Stimulated activated CD8-positive, alpha-beta memory T cell treated with anti-CD3 and anti-CD28 coated beads, Interleukin-4, amount 100 ng/mL, for 48 hours (primary cell): ENCODE measurements at places on chromosomes 3 and 15.
A peak's percentile ranks its signal among the peaks of the same experiment; 100 is the strongest.

DNA sequence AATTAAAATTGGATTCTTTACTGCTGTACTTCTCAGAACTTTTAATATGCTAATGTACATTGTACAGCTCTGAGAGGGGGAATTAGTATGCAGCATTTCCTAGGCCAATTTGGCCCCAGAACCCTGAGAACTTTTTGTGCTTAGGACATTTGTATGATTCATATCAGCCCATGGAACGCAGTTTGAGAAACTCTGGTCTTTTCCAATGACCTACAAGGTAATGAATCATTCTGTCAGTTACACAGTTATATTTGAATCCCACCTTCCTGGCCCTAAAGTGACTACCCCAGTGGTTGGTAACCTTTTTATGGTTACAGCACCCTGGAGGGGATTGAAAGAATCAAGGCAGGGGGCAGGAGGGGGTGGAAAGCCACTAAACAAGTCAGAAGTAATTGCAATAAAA, 25.6 kb upstream of the KBTBD12 start:
- DNase-seq: no peak

DNA sequence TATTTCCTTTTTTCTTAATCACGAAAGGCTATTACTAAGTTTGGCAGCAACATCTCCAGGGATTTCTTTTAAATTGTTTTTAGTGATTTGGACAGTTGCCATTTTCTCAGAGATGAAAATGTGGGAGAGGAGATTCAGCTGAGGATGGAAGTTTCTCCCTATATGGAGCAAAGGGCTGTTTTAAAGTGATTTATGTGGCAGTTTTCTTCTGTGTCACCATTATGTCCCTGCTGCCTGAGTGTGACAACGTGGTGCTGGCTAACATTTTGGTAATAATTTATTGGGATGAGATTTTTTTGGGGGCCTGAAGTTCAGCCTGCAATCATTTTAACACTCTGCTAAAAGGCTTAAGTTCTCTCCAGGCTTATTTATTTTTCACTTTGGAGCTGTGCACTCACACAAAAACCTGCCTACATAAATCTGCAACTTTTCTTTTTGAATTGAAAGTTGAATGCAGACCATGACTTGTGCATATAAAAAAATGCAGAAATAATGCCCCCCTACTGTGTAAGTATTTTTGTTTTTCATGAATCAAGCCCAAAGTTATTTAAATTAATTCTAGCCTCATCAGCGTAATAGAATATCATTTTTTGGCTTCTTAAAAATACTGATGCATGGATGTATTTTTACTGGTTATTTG, 210.9 kb downstream of the ZIC1 start:
- no peak for DNase-seq

GRCh38 chr3:134485075-134485717, 589 bp downstream of the ANAPC13 start:
- DNase-seq: peak; percentile 35

GRCh38 chr15:61376961-61377360, 147.9 kb upstream of the RORA start:
- no peak for DNase-seq

DNA sequence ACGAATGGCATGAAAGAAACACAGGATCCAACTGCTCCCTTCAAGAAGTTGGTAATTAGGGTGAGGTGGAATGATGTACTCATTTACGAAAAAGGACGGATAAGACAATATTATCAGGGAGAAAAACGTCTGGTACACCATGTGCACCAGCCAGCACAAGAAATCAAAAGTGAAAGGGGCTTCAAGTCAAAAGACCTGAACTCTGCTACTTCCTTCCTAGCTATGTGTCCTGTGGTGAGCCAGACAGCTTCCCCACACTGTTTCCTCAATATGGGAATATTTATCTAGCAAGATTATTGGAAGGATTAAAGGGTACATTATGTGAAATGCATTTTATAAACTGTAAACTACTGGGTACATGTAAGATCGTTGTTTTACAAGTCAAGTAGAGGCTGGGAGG, 33.9 kb downstream of the RAB27A start:
- DNase-seq: no peak

GRCh38 chr15:89728254-89728653, 22.8 kb downstream of the MESP1 start:
- DNase-seq: no peak

- DNase-seq: no peak
Observed at GRCh38 chr3:96106701-96107100, 707.7 kb upstream of the EPHA6 start.

DNA sequence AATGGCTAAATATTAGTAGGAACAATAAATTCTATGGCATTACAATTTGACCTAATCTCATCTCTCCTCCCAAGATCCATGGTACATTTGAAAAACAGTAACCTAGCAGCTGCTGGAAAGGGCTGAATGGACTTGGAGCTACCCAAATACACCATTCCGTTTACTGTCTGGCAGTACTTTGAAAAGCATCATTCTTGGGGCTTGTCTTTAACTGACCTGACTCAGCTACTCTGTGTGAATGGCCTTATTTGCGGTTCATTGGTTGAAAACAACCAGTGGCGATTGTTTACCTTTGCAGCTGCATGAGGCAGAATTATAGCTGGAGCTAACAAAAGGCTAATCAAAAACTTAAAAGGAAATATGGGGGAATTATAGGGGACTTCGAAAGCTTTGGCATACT, 311.2 kb upstream of the MCTP2 start:
- no peak for DNase-seq

GRCh38 chr15:84598250-84598649, 2.6 kb upstream of the ZSCAN2 start:
- no peak for DNase-seq

DNA sequence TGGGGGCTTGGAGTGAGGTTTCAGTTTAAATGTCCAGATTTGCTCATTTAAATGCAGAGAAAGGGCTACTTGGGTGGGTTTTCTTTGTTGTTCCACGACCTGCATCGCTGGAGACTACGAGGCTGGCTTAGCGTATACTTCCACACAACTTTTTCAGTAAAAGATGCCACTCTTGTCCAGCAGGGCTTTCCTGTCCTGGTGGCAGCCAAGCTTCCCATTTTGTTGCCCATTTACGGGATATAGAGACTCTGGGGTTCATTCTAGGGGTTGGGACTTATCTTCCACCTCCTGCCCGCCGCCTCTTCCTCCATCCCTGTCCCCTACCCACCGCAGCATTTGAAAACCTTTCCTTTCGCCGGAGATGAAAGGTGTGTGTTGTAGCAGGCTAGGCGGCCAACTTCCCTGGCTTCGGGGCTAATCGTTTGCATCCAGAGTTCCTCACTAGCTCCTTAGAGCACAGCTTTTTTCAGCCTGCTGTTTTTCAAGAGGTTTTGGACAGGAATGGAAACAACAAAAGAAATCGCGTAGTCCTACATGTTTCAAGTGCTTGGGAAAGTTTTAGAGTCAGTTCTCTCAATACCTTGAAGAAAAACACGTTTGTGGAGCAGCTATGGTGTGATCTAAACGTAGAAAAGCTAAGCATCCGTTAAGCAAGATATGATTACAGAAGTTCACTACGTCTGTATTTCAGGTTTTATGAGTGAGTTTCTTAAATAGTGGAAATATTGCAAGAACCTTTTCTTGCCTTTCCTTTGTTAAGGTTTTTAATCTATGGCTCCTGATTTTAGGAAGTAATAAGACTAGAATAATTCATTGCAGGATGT, 843 bp downstream of the CHRNA5 start:
- no peak for DNase-seq

DNA sequence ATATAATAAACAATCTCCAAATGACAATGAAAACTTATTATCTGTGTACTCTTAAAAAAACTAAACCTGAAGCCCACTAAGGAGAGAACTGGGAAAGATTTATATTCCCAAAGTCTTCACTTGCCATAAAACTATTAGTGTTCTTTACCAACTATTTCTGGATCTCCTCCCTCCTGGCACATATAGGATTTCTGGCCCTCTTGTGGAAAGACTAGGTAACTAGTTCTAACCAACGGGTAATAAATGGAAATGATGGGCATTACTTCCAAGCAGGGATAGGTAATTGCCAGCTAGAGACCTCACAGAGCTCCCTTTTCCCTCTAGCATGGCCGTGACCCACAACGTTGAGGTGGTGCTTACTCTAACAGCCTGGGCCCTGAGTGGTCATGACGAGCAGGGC, 110.1 kb downstream of the DNAH12 start:
- no peak for DNase-seq

- DNase-seq: no peak
Observed at GRCh38 chr15:99486371-99487336, 79.1 kb upstream of the MEF2A start.

DNA sequence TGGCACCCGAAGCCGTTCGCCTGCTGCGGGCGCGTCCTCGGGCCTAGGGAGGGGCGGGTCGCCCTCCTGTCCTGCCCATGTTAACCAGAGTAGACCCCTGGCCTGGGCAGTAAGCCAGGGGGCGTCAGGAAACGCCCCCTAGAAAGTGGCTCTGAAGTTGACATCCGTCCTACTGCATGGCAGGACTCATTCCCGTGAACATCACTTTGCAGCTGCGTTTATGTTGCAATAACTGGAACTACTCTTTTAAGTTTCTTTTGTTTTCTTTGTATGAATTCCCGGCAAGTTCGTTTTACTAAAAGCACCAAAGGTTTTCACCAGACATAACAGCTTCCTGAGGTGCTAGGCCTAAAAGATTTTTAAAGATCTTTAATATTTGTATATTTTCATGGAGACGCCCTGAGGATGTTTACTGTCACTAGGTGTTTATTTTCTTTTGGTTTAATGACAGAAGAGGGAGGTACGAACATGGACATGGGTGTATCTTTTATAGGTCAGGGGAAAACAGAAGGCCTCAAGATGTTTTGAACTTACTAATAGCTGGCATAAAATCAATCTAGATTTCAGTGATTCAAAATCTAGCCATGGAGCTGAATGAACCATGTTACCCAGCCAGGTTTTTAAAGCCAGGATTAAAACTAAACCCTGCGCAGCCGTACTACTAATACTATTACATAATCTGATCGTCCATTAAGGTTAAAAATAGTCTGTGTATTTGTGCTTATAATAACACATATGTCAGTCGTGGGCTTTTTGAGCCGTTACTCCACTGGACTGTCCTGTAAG, 1.0 kb downstream of the C15orf61 start:
- no peak for DNase-seq

DNA sequence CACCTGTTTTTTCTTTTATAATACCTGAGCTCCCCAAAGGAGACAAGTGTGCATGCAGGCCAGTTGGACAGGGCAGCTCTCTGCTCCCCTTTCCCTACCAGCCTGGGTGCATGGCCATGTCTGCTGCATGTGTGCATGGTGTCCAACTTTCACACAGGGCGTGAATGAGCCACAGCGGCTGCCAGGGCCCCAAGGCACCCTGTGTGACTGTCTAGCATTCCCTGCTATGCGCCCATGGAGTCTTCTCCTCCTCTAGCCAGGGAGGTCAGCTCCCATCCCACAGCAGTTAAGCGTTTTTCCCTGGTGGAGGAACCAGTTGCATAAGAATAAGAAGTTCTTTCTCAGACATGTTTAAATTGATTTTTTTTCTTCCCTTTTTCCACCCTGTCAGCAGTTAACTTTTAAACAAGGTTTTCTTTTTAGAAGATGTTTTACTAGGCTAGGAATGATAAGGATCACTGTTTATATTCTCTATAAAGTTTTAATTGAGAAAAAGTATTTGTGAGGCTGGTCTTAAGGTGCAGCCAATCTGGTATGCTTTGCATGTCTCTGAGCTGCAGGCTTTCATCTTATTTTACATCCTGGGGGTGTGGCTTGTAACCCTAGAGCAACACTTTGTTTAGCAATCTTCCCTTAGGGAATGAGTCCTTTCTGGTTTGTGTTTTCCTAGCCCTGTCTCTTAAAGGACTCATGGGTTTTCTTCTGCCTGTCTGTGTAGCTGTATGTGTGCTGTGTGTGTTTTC, 20.5 kb upstream of the OR5H1 start:
- no peak for DNase-seq

- DNase-seq: no peak
Observed at GRCh38 chr3:44958386-44958785, 17.6 kb downstream of the ZDHHC3 start.

DNA sequence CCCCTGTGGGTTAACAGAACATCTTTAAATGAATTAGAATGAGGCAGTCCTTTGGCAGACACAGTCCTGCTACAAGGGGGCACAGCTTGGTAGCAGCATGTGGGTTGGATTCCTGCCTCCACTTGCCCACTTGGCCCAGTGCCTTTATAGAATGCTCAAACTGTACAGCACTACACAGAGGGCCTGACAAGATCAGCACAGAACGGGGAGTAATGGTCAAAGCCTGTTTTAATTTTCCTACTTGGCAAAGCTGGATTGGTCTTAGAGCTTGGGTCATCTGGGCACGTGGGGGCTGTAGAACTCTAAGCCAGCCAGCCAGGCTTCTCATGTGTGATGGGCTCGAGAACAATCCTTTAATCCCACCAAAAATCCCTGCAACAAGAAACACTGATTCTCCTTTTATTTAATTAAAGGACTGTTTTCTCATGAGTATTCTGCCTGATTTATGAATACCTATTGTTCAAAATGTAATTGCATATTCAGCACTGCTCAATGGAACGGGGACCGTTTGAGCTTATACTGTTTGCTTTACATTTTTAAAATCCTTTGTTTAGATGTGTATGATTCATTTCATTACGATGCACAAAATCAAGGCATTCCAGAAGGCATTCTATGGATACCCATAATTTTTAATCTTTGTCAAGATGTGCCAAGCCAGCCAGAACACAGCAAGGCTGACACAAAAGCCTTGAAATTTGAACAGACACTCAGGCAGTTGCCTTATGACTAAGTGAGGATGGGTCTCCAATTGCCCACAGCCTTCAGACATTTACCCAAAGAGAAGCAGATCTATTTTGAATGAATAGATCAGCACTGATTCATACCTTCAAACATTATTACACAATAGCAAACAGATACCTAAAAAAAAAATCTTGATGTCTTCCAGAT, 249.3 kb upstream of the TGFBR2 start:
- no peak for DNase-seq

GRCh38 chr3:43995547-43996378, 245.9 kb upstream of the TOPAZ1 start:
- DNase-seq: peak; percentile 33

GRCh38 chr15:58369261-58369701, 62.5 kb upstream of the LIPC start:
- DNase-seq: no peak

DNA sequence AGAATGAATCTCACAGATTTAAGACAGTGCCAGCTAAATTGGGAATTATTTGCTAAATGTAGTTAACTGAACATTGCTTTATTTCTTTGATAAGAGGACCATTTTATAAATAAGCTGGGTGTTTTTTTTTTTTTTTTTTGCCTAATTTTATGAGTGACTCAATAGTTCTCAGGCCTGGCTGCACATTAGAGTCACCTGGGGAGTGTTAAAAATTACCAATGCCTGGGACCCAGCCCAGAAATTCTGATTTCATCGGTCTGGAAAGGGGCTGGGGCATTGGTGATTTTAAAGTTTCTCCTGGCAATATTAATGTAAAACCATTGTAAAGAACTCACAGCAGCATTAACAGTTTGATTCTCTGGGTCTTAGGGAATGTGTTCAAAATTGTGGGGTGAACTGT, 51.2 kb upstream of the PHLDB2 start:
- no peak for DNase-seq
